ENCODE measurements at places on chromosomes 16 and 17. TPM values are rescaled to one million over a fixed set of nuclear protein-coding genes. Genes with fewer than 3 reads are reported as not detected.

Gene TBC1D28
- total RNA-seq = not detected

Gene FBXO47
- total RNA-seq = not detected

Gene ATAD5
- total RNA-seq = 0.82 TPM

Gene NPIPA8
- total RNA-seq = not detected

Gene DCXR
- total RNA-seq = 94.8 TPM

Gene METTL22
- total RNA-seq = 25.3 TPM

Gene KCNH6
- total RNA-seq = not detected

Gene CHST4
- total RNA-seq = not detected

Gene BIRC5
- 0.16 TPM for total RNA-seq

Gene CARHSP1
- total RNA-seq = 46.4 TPM

Gene COQ9
- 74.5 TPM for total RNA-seq

Gene GP1BA
- total RNA-seq = not detected

Gene STX1B
- total RNA-seq = 0.71 TPM

Gene TMEM114
- total RNA-seq = not detected

Gene B3GNT9
- total RNA-seq = 12.4 TPM

Gene SDK2
- 0.81 TPM for total RNA-seq

Gene TMED6
- total RNA-seq = not detected

Gene SECTM1
- total RNA-seq = 56.9 TPM

Gene P2RX1
- 55.9 TPM for total RNA-seq

Gene HES7
- total RNA-seq = not detected

Gene KRTAP4-9
- total RNA-seq = not detected

Gene EVI2B
- 16.3 TPM for total RNA-seq

Gene MMP2
- 183 TPM for total RNA-seq

Gene OMG
- total RNA-seq = not detected

Gene PERCC1
- total RNA-seq = not detected

Gene RHBDL3
- 0.36 TPM for total RNA-seq

Gene CLEC10A
- total RNA-seq = 16.9 TPM

Gene SLC9A5
- total RNA-seq = not detected

Gene RTN4RL1
- total RNA-seq = 0.55 TPM

Gene PIK3R6
- total RNA-seq = not detected

Gene HS3ST2
- 0.55 TPM for total RNA-seq

Gene GAA
- total RNA-seq = 74.2 TPM

Gene DHRS7C
- total RNA-seq = not detected

Gene HCRT
- total RNA-seq = not detected

Gene MARCHF10
- 2.1 TPM for total RNA-seq

Gene NPIPA3
- not detected for total RNA-seq

Gene CTU2
- 10.5 TPM for total RNA-seq

Gene VAC14
- total RNA-seq = 18.4 TPM

Gene CEMP1
- total RNA-seq = not detected

Gene TADA2A
- total RNA-seq = 19.6 TPM

Gene SLFN12
- total RNA-seq = 12.6 TPM

Gene RASL10B
- total RNA-seq = 3.9 TPM

Gene FBXO39
- total RNA-seq = not detected

Gene CXCL16
- total RNA-seq = 6.8 TPM

Gene WSCD1
- 2.1 TPM for total RNA-seq

Gene ABCA6
- total RNA-seq = 111 TPM

Gene CA5A
- not detected for total RNA-seq

Measured in sigmoid colon (tissue), 7 donors.